Vagina (tissue), 2 donors: ENCODE measurements at places on chromosomes 7 and 10. TPM values are rescaled to one million over a fixed set of nuclear protein-coding genes. Genes with fewer than 3 reads are reported as not detected.

CDHR3 gene
- 8.8 TPM for total RNA-seq

NHLRC2 gene
- 16.7 TPM for total RNA-seq

DNA sequence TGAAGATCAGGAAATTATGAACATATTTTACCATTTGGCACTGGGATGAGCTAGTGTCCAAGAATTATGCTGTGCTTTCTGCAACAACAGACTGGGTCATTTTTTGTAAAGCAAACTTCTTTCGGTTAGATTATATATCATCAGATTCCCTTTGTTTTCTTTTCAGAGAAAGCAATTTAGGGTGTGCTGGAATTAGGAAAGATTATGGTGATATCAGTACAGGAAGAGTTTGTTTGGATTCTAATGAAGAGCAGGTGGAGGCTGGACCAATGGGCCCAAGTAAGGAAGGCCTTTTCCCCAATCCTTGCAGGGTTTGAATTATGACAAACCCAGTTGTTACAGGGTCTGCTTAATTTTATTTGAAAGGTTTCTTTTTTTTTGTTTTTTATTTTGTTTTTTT is 1092.8 kb downstream of the KCNMA1 start:
- H3K4me3 ChIP-seq = no peak overlapping the region
- no peaks in the 10 kb centered on the region for H3K27me3 ChIP-seq
- peak overlapping the region; percentile 10 for H3K27ac ChIP-seq
- DNase-seq = no peak

DNA sequence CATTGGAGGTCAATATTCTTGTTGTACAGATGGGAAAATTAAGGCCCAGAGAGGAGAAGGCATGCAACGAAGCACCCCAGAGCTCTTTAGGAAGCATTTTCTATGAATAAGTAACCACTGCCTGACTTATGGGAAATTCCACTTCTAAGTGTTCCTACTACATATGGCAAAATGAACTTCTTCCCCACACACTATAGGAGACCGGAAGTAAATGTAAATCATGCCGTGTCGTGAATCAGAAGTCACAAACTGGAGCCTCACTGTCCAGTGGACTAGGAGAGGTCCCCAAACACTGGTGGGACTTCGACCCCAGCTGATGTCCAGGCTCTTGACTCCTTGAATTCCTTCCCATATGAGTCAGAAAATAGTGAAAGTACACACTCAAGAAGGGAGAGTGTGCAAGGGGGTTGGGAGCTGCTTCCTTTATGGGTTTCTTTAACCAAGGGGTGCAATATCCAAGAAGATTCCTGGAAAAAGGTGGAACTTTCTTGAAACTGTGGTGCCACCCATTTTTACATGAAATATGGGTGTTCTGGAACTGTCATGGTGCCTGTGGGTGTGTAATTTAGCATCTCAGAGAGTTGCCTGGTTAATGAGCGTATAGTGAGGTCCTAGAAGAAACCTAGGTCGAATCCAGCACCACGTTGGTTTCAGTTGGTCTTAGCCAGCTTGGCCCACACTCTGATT is 6.7 kb downstream of the RASSF4 start:
- H3K36me3 ChIP-seq = no peaks in the 10 kb centered on the region
- no peak for DNase-seq
- H3K27ac ChIP-seq = peak overlapping the region; percentile 32
- peaks cover 50% of the 10 kb centered on the region for H3K4me1 ChIP-seq
- no peak overlapping the region for H3K4me3 ChIP-seq

- H3K4me1 ChIP-seq = no peaks in the 10 kb centered on the region
- H3K4me3 ChIP-seq = no peak overlapping the region
- no peak overlapping the region for H3K27ac ChIP-seq
- no peak for DNase-seq
These were observed 167.0 kb downstream of the CDK14 start for GRCh38 chr7:90763108-90763507.
